ENCODE measurements at places on chromosomes 12 and 14.
A peak's percentile ranks its signal among the peaks of the same experiment; 100 is the strongest.

GRCh38 chr12:52213564-52214420 lies 19.3 kb upstream of the KRT7 start:
- DNase-seq: no peak

DNA sequence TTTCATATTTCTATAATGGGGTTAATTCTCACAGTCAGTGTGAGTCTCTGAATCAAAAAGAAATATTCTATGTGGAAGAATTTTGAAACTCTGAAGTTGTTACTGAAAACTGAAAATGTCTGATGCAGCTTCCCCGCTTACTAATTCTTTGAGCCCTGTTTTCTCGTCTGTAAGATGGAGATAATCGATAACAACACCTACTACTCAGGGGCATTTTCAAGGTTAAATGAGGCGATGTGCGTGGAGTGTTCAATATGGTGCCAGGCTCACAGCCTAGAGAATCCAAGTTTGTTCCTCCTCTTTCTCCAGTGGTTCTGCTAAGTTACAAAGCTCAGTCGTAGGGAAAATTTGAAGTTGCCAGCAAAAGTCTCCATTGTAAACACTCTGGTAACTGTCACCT lies 391.4 kb downstream of the FUT8 start:
- no peak for DNase-seq

DNA sequence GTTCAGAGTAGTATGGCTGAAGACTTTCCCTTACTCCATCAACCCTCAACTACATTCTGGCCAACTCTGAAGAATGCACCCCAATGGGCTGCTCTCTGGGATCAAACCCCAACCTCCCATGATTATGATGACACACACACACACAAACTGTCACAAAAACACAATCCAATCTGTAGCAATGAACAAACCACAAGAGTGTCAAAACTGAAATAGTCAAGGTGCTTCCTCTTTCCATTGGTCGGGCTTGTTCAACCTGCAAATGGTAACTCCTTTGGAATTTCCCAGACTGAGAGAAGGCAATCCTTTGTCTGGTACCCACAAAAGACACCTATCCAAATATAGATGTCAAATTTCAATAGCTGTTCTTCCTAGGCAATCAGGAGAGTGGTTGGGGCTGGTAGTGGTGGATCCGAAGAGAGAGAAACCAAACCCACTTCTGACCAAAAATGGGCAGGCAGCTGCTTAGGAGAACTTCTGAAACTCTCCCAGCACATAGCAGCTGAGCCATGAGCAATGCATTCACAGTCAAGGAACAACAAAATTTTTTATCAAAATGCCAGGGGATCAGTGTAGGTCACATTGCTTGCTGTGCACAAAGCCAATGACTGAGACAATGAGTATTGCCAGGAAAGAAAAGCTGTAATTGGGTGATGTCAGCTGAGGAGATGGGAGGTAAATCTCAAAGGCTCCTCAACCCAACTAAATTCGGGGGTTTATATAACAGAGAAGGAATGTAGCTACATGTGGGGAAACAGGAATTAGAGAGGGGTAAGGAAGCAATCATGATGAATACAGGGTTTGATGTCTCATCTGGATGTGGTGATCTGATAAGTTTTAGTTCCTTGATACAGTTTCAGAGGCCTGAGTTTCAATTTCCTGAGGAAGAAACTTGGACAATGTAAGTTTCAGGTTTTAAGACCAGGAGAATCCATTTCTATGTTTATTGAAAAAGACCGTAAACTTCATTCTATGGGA lies 191.4 kb downstream of the KITLG start:
- DNase-seq: peak; percentile 49

- DNase-seq: no peak
Measured at GRCh38 chr12:57626111-57626920, 6.7 kb downstream of the B4GALNT1 start.

GRCh38 chr12:65798918-65799317 lies 25.4 kb upstream of the HMGA2 start:
- no peak for DNase-seq

DNA sequence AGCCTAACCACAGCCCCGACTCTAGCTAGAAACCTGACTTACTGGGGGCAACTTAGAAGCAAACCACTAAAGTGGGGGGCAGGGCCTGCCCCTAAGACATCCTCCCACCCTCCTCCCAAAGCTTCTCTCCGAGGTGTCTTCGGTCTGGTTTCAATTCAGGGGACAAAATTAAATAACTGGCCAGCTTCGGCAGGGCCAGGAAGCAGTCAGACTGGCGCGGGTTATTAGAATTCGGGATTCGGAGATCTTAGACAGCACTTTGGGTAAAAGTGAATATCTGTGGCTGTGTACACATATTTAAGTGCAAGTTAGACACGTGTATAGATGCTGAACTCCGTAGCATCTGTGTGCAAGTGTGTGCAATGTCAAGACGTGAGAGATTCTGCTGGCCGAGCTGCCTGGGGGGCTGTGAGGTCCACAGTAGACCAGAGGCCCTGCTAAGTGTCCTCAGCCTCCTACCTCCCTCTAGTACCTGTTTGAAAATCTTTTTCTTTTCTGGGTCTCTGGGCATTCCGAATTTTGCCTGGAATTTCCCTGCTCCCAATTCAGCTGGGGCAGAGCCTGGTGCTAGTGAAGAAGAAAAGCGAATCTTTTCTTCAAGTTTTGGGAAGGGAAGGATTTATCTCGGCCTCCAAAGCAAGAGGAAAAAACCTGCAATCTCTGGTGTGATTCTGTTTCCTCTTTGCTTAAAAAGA lies 4.0 kb upstream of the HOXC10 start:
- DNase-seq: no peak

DNA sequence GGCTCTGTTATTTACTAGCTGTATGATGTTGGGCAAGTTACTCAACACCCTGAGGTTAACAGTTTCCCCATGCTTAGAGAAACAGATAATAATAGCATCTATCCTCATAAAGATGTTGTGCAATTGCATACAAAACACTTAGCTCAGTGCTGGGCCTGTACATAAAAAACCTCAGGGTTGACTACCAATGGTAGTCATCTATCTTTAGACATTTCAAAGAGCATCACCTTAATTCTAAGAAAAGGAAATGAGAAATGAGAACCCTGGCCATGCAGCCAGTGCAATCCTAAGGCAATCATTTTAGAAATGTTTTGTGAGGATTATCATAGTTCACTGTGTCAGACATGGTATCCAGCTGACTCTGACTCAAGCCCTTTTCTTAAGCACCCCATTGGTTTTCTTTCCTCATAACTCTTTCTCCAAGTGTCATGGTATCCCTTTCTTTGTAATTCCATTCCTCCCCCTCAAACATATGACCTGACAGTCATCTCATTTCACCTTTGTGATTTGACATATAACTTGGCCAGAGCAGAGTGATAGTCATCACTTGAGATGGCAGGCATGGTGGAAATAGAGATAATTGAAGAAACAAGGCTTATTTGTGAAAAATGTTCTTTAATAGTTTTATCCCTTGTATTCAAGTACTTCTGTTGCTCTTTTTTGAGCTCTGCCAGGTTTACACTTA lies 29.5 kb upstream of the OSBPL8 start:
- DNase-seq: peak; percentile 87

All from skeletal muscle cell (primary cell).